Stimulated activated CD4-positive, alpha-beta T cell treated with anti-CD3 and anti-CD28 coated beads, Interleukin-1b, Interleukin-23, amount 100 ng/mL, for 4 hours (primary cell): ENCODE measurements at places on chromosomes 12 and 14.

DNA sequence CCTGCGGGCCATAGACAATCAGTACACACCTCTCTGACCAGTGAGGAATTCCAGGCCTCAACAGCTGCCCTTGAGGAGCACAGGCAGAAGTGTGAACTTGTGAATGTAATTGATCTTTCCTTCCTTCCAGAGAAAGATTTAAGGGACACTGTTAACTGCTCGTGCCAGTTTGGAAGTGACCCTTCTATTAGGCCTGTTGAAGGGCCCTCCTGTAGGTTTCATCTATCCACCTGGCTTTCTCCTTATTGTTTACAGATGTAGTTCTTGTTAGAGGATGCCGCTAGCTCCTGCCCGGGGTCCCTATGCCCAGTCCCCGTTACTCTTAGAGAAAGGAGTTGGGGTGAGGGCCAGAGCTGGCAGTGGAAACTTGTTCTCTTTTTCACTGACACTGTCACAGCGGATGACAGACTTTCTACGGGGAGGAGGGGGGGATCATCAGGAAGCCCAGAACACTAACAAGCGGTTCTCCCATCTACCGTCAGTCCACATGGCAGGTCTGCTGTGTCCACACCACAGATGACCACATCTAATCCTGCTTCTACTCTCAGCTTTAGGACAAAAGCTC, 42.6 kb downstream of the SH2B3 start:
- no peak for DNase-seq

DNA sequence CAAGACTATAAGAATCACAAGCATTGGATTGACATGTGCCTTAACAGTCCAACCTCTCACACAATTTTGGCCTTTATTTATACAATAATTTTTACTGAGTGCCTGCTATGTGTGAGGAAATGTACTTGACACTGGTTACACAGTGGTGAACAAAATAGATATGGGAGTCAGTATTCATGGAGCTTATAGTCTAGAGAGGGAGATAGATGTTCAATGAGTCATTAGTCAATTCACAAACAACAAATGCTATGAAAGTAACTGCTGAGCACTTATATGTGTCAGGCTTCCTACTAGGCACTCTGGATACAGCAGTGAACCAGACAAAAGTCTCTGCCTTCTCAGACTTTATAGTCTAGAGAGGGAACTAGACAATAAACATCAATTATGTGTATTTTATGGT, 3.7 kb downstream of the CFAP54 start:
- DNase-seq = no peak

DNA sequence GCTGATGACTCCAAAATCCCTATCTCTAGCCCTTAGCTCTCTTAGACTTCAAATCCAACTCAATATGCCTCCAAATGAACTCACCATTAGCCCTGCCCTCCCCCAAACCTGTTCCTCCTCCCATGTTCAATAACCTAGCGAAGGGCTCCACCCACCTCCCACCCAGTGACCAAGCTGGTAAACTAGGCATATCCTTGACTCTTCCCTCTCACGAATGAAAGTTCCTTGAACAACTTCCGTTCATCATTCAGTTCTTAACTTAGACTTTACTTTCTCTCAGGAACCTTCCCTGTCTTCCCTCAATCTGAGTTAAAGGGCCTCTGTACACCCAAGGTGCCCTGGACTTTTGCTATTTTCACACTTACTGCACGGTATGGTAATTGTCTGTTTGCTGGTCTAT, 1.9 kb upstream of the KLHDC1 start:
- DNase-seq = no peak

DNA sequence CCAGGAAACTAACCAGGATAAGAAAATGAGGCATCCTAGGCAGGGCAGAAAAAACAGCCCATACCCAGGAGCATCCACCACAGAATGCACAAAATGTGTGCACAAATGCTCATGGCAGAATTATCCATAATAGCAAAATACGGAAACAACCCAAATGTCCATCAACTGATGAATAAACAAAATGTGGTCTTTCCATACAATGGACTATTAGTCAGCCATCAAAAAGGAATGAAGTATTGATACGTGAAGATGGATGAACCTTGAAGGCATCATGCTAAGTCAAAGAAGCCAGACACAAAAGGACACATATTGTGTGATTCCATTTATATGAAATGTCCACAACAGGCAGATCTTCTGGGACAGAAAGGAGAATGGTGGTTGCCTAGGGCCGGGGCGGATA, 19.1 kb downstream of the HRK start:
- DNase-seq = no peak

DNA sequence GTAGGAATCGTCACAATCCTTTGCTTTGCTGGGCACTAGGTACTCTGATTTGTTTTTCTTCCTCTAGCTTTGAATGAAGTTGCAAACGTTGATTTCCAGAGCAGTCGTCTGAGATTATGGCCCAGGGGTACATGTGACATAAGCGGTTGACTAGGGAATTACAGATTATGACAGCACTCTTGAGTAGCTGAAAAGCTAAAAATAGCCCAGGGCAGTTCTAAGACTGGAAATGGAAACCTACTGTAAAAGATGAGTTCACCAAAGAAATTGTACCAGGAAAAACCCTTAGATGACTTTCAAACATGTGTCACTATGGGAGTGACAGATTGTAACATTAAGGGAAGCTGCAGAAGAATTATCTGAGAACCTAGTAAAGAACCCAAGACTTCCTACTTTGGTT, 108.5 kb downstream of the ANO6 start:
- no peak for DNase-seq

DNA sequence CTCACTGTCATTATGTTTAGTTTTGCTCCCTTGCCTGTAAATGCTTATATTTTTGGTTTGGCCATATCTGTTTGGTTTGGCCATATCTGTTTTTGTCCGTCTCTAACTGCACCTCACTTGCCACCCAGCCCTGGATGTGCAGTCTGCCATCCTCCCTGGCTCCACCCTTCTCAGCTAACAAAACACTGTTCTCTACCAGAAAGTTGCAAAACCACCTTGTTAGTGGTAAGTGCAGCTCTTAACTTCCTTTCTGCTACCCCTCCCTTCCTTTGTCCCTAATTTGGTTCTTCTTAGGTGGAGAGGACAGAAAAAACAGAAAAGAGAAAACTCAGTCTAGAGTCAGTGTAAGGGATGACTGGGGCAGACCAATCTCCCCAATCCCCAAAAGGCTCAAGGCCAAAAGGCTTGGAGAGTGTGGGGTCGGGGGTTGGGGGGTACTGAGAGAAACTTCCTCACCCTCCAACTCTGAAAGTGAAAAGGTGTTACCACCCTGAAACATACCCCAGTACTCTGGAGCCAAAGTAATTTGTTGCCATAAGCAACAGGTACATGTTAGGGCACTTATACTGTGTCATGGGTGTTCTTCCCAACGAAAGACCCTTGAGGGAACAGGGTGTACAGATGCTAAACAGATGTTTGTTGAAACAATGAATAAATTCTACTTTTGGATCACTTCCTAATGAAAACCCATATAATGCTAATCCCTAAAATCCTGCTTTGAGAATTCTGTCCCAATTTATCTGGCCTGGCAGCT, 5.0 kb downstream of the BIN2 start:
- no peak for DNase-seq

DNA sequence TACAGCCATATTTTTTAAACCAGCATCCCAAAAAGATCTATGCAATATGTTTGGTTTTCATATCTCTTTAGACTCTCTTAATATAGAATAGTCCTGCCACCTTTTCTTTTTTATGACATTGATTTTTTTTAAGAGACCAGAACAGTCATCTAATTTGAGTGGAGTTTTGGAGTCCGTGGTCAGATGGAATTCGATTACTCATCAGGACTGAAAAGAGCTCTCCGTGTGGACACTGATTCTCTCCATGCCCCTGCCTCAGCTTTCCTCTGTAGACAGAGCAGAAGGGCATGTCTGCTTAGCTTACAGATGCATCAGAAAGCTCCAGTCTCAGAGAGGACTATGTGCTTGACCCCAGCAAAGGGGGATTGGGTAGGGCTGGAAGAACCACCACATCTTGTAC, 27.8 kb downstream of the SMCO2 start:
- DNase-seq = no peak

DNA sequence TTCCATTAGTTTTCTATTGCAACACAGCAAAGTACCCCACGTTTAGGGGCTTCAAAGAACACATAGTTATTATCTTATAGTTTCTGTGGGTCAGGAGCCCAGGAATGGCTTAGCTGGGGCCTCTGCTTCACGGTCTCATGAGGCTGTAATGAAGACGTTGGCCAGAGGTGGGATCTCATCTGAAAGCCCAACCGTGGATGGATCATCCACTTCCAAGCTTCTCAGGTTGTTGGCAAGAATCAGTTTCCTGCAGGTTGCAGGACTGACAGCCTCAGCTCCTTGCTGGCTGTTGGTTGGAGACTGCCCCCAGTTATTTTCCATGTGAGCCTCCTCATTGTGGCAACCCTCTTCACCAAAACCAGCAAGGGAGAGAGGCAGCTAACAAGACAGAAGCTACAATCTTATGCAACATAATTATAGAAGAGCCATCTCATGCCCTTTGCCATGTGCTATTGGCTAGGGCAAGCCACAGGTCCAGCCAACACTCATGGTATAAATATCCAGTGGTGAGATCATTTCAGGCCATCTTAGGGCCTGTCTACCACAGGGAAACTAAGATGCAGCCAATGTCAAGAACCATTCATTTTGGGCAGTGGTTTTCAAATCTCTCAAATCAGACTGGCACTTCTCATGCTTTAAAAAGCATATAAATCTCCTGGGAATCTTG, 452.4 kb downstream of the MED13L start:
- DNase-seq = no peak

DNA sequence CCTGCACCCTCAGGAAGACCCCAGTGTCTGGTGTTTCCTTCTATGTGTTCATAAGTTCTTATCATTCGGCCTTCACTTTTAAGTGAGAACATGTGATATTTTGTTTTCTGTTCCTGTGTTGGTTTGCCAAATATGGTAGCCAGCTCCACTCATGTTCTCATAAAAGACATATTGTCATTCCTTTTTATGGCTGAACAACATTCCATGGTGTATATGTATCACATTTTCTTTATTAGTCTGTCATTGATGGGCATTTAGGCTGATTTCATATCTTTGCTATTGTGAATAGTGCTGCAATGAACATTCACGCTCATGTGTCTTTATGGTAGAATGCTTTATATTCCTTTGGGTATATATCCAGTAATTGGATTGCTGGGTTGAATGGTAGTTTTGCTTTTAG, 645.1 kb downstream of the SLC16A7 start:
- DNase-seq = no peak

DNA sequence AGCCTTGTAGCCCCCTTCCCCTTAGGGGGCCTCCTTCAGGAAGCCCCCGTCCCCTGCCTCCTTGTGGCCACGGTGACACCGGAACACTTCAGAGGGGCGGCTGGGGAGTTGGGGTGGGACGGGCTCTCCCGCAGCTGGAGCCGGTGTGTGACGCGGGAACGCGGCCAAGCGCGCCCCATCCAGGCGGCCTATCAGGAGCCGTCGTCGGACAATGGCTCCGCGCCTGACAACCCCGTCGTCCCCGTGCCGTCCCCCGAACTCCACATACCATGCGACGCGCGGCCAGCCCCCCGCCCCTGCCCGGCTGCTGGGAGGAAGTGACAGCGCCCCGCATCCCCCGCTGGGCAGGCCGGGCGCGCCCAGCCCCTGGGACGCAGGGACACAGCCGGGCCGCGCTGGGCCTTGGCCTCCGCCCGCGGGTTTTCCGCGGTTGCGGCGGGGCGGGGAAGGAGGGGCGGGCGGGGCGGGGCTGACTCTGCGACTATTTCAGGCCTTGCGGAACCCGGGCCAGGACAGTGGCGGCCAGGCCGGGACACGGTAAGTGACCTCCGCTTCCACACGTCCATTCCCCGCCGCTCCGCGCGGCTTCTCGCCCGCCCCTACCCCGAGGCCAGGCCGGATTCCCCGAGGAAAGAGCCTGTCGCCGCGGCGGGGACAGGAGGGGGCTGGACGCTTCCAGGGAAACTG, at the start of gene TNFAIP2:
TSS of gene TNFAIP2 (plus strand) at position 515 of the 687 bp plus-strand sequence. CDS start 2,997 bp downstream, outside the sequence.
- no peak for DNase-seq

- DNase-seq = no peak
Observed at GRCh38 chr12:109963743-109964429, 32.3 kb downstream of the GIT2 start.

DNA sequence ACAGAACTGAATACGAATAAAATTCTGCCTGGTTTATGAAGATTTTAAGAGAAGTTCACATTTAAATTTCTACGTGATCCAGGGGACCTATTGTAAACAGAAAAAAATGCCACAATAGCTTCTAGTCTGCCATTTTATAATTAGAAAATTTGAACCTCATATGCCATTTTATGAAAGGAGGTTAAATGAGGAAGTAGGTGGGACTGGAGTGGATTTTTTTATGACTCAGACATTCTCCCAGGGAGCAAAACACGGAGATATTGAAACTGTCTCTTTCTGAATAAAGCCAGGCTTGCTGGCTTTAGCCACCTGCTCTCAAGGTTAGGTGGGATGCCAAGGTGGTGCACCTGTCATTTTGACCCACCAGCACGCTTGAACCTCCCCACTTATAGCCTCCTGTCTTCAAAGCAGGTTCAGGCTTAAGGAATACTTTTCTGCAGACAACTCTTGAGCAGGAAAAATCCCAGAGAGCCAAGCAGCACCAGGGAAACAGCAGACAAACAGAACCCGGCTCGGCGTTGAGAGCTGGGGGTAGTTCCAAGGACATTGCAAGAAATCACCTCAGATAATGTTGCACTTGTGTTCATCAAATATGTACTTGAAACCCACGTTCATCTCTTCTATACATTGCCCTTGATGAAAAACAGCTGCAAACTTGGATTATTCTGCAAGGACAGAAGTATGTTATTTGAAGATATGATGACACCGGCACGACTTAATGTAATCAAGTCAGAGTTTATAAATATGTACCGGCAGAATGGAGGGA, 203.7 kb downstream of the PPM1H start:
- DNase-seq = no peak

- DNase-seq = no peak
Observed at GRCh38 chr12:11264501-11264900, 5.0 kb downstream of the PRB3 start.

DNA sequence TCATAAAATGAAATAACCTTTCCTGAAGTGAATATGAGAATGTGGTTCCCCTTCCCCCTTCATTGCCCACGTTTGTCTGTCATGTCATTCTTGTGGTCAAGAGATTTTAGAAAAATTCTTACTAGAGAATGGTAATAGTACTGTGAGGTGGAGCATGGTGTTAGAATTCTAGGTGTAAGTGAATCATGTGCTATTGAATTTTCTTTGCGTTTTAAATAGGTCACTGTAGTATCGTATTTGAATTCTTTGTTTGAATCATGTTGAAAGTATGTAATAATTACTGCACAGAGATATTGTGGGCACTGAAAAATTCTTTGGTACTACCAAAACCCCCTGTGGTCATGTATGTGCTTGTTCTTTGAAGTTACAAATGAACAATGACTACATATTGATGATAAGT, 49.9 kb downstream of the FUT8 start:
- DNase-seq = no peak

- no peak for DNase-seq
Observed at GRCh38 chr12:54522243-54522642, 24.7 kb downstream of the NCKAP1L start.

- DNase-seq = no peak
Observed at GRCh38 chr14:105241641-105242040, 6.7 kb upstream of the BTBD6 start.

DNA sequence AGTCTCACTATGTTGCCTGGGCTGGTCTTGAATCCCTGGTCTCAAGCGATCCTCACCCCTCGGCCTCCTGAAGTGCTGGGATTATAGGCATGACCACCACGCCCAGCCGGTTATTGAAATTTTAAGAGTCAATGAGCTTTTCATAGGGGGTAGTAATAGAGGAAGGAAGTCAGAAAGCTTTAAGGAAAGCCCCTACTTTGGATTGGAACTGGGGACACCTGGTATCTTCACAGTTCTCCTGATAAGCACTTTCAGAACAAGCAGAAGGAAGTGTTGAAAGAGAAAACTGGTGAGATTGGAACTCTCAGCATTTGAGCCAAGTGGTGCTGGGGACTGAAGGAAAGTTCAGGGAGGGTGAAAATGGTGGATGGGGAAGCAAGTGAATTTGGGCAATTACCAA, 5.1 kb downstream of the SLC4A8 start:
- no peak for DNase-seq
